SW480 (cell line): ENCODE measurements at places on chromosomes 6 and 20.

DNA sequence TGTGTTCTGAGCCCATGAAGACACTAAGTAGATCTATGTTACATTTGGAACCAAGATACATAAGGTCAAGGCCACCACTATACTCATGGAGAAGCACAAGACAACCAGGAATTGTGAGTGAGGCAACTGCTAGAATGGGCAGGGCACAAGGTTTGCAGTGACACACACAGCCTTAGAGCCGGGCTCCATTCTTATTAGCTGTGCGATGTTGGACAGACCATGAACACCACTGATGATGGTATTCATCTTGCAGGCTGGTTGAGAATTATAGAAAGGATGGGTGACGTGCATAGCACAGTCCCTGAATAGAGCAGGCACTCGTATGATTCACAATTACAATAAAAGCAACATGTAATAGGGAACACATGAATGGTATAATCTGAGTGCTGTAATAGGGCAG is 172.4 kb downstream of the GJA10 start:
- no peak for DNase-seq

- no peak for DNase-seq
Measured at GRCh38 chr6:53327017-53327395, 21.7 kb downstream of the ELOVL5 start.

GRCh38 chr6:38901802-38902522 is 146.6 kb upstream of the GLP1R start:
- no peak for DNase-seq

- DNase-seq = no peak
Measured at GRCh38 chr6:107968081-107968480, 10.1 kb upstream of the SEC63 start.

- no peak for DNase-seq
Measured at GRCh38 chr6:126051791-126052190, 65.5 kb downstream of the TRMT11 start.

DNA sequence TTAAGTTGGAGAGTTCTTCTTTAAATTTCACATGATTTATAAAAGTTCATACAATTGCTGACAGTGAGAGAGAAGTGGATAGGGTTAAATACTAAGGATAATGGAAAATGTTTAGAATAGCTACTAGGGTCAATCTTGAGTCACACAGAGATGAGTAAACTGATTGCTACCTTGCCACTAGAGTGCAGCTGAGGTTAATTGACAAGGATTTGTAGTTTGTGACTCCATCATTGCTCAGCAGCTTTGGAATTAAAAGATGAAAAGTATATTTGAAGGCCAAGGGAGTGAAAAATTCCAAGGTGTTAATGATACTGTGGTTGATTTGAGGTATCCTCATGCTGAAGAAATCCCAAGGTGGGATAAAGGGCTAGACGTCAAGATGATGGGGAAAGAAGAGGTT is 524.0 kb downstream of the UTRN start:
- DNase-seq = no peak

GRCh38 chr20:46683939-46684750 is 5.1 kb downstream of the TP53RK start:
- peak; percentile 54 for DNase-seq

- no peak for DNase-seq
Measured at GRCh38 chr6:63899550-63899949, 263.9 kb downstream of the PHF3 start.

DNA sequence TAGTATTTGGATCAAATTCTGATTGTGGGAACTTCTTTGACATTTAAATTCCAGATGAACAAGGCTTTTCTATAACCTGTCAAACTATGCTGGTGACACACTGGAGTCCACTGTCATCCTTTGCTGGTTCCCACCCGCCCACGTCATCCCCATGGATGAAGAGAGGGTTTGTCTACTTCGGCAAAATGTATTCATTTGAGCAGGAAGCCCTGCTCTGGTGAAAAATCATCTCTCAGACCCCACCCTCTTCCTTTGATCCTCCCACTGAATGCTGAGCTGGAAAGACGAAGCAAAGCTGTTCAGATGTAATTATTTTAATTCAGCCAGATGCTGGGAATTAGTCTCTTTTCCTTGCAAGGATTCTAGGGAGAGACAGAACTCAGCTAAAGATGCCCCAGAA is 50.5 kb downstream of the CPNE5 start:
- DNase-seq = peak; percentile 75

- peak; percentile 71 for DNase-seq
Measured at GRCh38 chr6:108559884-108560462, 744 bp upstream of the FOXO3 start.

DNA sequence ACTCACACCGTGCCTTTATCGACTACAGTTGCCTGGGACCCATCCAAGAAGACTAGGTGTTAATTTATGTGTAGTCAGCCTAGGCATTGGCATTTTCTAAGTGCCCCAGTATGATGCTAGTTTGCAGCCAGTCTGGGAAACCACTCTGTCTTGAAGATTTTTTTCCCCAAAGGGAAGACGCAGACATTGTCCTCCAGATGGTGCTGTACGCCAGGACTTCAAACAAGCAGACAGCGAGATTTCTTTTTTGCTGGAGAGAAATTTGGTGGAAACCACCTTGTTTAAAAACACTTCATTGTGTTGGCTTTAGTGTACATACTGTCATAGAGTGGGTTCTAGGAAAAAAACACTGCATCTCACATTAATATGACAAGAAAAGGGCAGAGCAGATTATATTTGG is 30.0 kb downstream of the ALDH5A1 start:
- DNase-seq = no peak

DNA sequence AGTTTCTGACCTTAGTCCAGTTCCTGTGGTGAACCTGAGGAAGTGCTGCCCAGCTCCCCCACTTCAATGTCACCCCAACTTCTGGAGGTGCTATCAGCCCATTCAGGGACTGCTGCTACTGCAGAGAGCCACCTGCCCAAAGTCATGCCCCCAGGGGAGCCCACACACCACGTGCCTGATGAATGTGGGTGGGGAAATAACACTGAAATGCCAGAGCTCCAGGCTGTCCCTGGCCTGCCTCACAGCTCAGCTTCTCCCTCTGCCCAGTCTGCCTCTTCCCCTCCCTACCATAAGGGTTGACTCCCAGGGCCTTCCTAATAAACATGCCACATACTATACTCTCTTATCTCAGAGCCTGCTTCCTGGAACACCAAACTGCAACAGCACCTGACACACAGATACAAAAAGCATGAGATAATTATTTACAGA is 276.4 kb upstream of the MOCS1 start:
- no peak for DNase-seq

- DNase-seq = peak; percentile 6
Measured at GRCh38 chr6:77620278-77620882, 32.5 kb upstream of the MEI4 start.

GRCh38 chr6:139175389-139175948 is 40.6 kb downstream of the HECA start:
- DNase-seq = no peak

DNA sequence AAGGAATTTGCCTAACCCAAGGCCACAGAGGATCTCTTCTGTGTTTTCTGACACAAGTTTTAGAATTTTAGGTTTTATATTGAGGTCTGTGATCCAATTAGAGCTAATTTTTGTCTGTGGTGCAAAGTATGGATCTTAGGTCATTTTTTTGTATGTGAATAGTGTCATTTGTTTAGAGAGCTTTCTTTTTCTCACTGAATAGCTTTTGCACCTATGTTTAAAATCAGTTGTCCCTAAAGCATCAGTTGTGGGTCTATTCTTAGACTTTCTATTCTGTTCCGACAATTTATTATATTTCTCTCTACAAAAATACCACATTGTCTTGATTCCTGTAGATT is 341 bp upstream of the MCM9 start:
- no peak for DNase-seq

GRCh38 chr6:254016-254415 is 38.3 kb upstream of the DUSP22 start:
- no peak for DNase-seq

DNA sequence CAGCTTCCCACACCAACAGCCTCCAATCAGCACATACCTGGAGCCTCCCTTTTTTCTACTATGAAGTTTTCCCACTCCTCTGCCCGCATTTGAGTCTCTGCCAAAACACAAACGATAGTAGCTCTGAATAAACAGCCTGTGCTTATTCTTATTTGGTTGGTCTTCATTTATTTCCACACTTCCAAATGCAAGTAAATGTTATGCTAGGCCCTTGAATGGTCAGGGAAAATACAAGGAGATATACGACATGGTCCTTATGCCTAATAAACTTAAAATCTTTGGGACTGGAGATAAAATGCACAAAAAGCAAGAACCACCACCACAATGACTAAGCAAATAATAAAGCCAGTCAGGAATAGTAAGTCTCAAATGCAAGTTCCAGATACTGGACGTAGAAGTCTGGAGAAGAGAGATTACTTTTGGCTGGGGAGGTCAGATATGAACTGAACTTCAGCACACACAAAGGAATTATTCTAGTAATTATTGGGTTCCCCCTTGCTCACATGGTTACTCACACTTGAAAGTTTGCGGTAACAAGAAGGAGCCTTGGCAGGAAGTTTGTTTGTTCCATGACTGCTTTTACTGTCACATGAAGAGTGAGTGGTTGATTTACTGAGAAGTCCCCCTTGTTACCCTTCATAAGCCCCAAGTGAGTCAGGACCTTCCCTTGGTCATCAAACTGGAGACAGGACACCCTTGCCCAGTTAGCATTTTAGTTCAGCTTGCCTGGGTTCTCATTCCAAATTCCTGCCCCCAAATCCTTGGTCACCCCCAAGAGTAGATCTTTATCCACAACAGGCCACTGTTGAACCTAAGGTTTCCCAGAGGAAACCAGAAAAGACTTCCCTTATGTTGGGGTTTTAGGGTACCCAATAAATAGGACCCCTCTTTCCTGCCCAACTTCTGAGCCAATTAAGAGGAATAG is 511.2 kb upstream of the JARID2 start:
- DNase-seq = no peak
